Ovary (tissue), 10 donors: ENCODE measurements at places on chromosomes 11 and 22. TPM values are rescaled to one million over a fixed set of nuclear protein-coding genes. Genes with fewer than 3 reads are reported as not detected.

The CLMP gene
- total RNA-seq: 33.8 TPM

The CCDC85B gene
- 31.5 TPM for total RNA-seq

DNA sequence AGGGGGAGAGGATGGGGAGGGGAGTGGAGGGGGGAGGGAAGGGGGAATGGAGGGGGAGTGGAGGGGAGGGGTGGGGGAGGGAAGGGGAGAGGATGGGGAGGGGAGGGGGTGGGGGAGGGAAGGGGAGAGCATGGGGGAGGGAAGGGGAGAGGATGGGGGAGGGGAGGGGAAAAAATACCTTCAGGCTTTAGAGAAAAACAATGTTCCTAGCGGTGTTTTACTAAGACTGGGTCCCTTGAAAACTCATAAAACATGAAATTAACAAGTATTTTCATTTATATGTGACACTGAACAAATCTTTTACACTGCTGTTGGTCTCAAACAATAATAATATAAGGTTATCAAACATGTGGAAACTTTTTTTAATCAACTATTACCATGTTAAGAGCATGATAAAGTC is 42.4 kb downstream of the RSF1 start:
- no peak overlapping the region for H3K4me3 ChIP-seq
- H3K27me3 ChIP-seq: no peaks in the 10 kb centered on the region
- no peak overlapping the region for H3K27ac ChIP-seq
- DNase-seq: no peak
- peaks cover 7% of the 10 kb centered on the region for H3K4me1 ChIP-seq
- no peaks in the 10 kb centered on the region for H3K36me3 ChIP-seq

GRCh38 chr11:45089676-45090499 is 56.6 kb upstream of the PRDM11 start:
- no peak for DNase-seq
- no peaks in the 10 kb centered on the region for H3K27me3 ChIP-seq
- no peaks in the 10 kb centered on the region for H3K36me3 ChIP-seq
- H3K27ac ChIP-seq: peak overlapping the region; percentile 5
- H3K4me3 ChIP-seq: no peak overlapping the region

DNA sequence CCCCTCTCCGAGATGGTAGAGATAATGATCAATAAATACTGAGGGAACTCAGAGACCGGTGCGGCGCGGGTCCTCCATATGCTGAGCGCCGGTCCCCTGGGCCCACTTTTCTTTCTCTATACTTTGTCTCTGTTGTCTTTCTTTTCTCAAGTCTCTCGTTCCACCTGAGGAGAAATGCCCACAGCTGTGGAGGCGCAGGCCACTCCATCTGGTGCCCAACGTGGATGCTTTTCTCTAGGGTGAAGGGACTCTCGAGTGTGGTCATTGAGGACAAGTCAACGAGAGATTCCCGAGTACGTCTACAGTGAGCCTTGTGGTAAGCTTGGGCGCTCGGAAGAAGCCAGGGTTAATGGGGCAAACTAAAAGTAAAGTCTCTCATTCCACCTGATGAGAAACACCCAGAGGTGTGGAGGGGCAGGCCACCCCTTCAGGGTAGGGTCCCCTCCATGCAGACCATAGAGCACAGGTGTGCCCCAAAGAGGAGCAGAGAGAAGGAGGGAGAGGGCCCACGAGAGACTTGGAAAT is 43.2 kb downstream of the IGLL1 start:
- H3K27me3 ChIP-seq: no peaks in the 10 kb centered on the region
- no peak for DNase-seq
- no peak overlapping the region for H3K4me3 ChIP-seq

DNA sequence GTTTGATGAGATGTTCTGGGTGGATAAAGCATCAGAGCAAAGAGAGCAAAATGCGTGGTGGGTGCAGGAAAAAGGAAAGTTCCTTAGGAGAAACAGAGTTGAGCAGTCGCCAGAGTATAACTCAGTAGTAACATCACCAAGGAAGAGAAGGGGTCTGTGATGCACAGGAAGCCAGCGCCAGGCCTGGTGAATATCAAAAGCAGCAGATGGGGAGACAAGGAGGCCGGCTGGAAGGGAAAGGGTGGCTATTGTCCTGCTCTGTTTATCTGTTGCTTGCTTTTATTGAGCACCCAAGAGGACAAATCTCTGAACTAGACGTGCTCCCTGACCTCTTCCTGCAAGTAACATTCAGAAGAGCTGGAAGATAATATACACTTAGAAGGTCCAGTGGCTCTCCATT is 52.7 kb upstream of the GRAMD1B start:
- DNase-seq: no peak
- no peaks in the 10 kb centered on the region for H3K4me1 ChIP-seq

- no peaks in the 10 kb centered on the region for H3K36me3 ChIP-seq
- peak overlapping the region; percentile 93 for H3K4me3 ChIP-seq
- H3K27me3 ChIP-seq: no peaks in the 10 kb centered on the region
- no peak overlapping the region for H3K27ac ChIP-seq
- peaks cover 5% of the 10 kb centered on the region for H3K4me1 ChIP-seq
These were observed 15.7 kb upstream of the SPTBN2 start for GRCh38 chr11:66744485-66745355.
